Type B pancreatic cell (in vitro differentiated cells): ENCODE measurements at places on chromosomes 16 and 17. TPM values are rescaled to one million over a fixed set of nuclear protein-coding genes. Genes with fewer than 3 reads are reported as not detected.

GRCh38 chr17:83192161-83192788, 112.9 kb downstream of the METRNL start:
- DNase-seq, result no peak

- DNase-seq, result no peak
Observed at GRCh38 chr17:40281663-40282062, 6.0 kb upstream of the CDC6 start.

GRCh38 chr17:65208717-65209116, 71.5 kb downstream of the RGS9 start:
- no peak for DNase-seq

DNA sequence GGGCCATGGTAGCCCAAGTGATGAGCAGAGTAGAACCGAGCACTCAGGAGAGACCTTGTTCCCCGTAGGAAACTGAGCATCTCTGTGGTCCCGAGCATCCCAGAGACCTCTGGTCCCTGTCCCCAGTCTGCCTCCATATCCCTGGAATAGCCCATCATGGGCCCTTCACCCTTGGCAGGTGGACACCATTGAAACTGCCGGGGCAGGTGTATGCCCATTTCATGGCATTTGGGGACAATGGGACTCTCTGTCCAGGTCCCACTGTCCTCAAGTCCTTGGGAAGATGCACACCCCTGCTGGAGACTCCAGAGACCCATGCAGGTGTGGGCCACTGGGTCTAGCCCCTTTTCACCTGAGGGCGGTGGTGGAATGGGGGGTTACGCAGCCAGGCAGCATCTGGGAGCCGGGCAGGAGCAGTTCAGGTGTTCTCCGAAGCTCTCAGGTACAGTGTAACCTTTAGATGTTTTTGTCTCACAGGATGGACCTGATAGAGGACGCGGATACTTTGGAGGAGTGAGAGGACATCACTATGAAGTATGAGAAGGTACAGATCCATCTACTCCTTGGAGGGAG, 75.9 kb downstream of the GOSR1 start:
- DNase-seq, result no peak

- no peak for DNase-seq
Observed at GRCh38 chr17:45092911-45093430, 31.9 kb downstream of the NMT1 start.

The SLC16A6 gene
- total RNA-seq, result 0.67 and 1.6 TPM in 2 replicates

The MIEF2 gene
- 17.9 and 31.2 TPM in 2 replicates for total RNA-seq

The KIF2B gene
- not detected in 2 replicates for total RNA-seq

The CACNA1H gene
- 23.2 and 38.1 TPM in 2 replicates for total RNA-seq
